ENCODE measurements at places on chromosomes 5 and 9. TPM values are rescaled to one million over a fixed set of nuclear protein-coding genes. Genes with fewer than 3 reads are reported as not detected.

TMC1 gene
- total RNA-seq, result 0.52 TPM

CCDC152 gene
- total RNA-seq, result 1.6 TPM

LHFPL2 gene
- 54.8 TPM for total RNA-seq

NEUROG1 gene
- not detected for total RNA-seq

TNC gene
- total RNA-seq, result 30.8 TPM

CCDC187 gene
- total RNA-seq, result under 0.01 TPM

SARDH gene
- total RNA-seq, result 5.7 TPM
